Uterus (tissue), 4 donors: ENCODE measurements at places on chromosomes 7 and 10. TPM values are rescaled to one million over a fixed set of nuclear protein-coding genes. Genes with fewer than 3 reads are reported as not detected.

GRCh38 chr10:28367929-28368484 is 65.1 kb upstream of the MPP7 start:
- no peak for DNase-seq
- H3K27me3 ChIP-seq, result no peaks in the 10 kb centered on the region
- H3K36me3 ChIP-seq, result no peaks in the 10 kb centered on the region
- H3K4me1 ChIP-seq, result no peaks in the 10 kb centered on the region

GRCh38 chr7:131371411-131371810 is 43.7 kb downstream of the MKLN1 start:
- no peak overlapping the region for H3K27ac ChIP-seq
- no peak overlapping the region for H3K4me3 ChIP-seq
- peaks cover 12% of the 10 kb centered on the region for H3K4me1 ChIP-seq
- H3K36me3 ChIP-seq, result no peaks in the 10 kb centered on the region

- H3K36me3 ChIP-seq, result no peaks in the 10 kb centered on the region
- DNase-seq, result no peak
- H3K27ac ChIP-seq, result no peak overlapping the region
- H3K4me3 ChIP-seq, result no peak overlapping the region
- no peaks in the 10 kb centered on the region for H3K4me1 ChIP-seq
Observed at GRCh38 chr7:151244196-151244840, 4.2 kb downstream of the SMARCD3 start.

DNA sequence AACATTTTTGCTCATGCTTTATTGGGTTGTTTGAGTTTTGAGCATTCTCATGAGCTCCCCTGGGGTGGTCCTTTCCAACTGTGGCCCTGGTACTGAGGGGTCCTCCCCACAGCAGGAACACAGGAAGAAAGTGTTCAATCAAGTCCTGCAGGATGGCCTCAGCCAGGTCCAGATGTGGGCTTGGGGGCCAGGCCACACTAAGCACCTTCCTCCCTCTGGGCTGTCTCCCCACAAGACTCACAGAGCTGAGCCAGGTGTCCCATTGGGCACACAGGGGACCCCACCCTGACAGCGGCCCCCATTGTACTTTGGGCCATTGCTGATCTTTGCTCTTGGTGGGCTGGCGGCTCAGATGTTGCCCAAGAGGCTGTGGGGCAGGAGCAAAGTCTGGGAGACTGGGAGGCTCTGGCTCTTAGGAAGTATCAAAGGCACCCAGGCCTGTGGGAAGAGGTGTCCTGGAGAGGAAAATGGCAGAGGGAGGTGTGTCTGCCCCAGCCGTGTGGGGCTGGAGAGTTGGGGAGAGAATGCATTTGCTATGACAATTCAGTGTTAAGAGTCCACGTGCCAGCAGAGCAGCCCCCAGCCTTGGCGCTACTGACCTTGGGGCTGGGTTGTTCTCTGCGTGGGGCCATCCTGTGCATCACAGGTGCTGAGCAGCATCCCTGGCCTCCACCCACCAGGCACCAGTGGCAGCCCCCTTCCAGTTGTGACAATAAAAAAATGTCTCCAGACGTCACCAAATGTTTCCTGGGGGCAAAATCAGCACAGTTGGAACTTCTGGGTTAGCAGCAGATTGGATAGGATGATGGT is 17.8 kb downstream of the SCART1 start:
- H3K4me3 ChIP-seq, result no peak overlapping the region
- no peaks in the 10 kb centered on the region for H3K27me3 ChIP-seq
- H3K4me1 ChIP-seq, result no peaks in the 10 kb centered on the region
- H3K27ac ChIP-seq, result no peak overlapping the region
- no peaks in the 10 kb centered on the region for H3K36me3 ChIP-seq

DNA sequence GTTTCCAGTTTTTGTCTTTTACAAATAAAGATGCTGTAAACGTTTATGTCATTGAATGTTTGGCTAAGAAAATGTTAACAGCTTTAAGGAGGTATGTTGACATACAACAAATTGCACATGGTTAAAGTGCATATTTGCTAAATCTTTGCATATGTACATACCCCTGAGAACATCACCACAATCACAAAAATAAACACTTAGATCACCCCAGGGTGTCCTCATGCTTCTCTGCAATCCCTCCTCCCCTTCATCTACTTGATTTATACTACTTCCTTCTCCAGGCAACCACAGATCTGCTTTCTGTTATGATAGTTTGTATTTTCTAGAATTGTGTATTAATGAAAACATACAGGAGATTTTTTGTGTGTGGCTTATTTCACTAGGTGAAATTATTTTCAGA is 209.5 kb downstream of the GLRX3 start:
- H3K27ac ChIP-seq, result no peak overlapping the region
- no peak overlapping the region for H3K4me3 ChIP-seq
- no peaks in the 10 kb centered on the region for H3K4me1 ChIP-seq
- no peaks in the 10 kb centered on the region for H3K36me3 ChIP-seq
- DNase-seq, result no peak

DNA sequence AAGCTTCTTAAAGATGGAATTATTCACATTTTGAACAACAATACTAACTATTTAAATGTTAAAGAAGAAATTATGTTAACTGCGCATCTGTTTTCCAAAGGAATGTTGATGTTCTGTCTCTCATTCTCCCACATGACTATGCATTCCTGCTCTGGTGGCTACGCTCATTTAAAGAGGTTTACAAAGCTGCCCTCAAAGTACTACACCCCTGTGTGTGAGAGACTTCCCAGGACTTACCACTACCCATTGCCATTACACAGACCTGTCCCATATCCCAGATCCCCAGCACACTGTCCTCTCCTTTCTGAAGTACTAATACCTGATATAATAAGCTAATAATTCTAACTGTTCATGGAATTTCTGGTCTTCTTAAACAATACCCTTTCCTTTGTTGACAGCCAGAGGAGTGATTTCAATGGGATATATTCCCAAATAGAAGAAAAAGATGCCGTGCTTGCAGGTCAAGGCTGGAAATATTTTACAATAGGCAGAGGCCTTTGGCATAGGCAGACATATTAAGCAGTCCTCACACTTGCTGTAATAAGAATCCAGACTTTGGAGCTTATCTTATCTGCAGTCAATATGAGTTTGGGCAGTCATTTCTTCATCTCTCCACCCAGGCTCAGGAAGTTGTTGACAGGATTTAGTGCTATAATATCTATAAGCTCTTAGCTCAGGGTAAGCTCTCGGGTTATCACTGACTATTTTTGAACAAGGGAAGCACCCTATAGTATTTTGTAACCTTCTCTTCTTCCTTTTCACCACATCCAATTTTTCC is 12.2 kb downstream of the LIPF start:
- no peak for DNase-seq
- H3K36me3 ChIP-seq, result no peaks in the 10 kb centered on the region
- no peaks in the 10 kb centered on the region for H3K4me1 ChIP-seq
- H3K27me3 ChIP-seq, result no peaks in the 10 kb centered on the region
- H3K27ac ChIP-seq, result no peak overlapping the region

DNA sequence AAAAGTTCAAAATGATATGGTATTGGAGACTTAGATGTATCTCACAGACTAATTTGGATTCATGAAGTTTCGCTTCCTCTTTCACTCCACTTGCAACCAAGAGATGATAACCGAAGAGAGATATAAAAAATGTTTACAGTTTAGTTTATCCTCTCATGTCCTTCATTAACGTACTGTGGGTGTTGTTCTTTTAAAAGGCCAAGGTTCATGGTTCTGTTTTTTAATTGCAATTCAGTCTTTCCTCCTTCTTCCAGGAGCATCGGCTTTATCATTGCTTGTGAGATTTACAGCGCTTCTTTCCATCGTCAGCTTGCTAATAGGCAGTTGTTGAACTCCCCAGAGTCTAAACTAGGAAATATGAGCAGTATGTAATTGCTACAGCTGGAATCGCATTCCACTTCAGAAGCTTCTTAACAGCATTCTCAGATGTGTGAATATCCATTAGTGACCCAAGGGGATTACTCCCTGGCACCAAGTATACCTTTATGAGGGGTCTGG is 75.9 kb upstream of the HGF start:
- no peaks in the 10 kb centered on the region for H3K36me3 ChIP-seq
- H3K27me3 ChIP-seq, result no peaks in the 10 kb centered on the region
- H3K4me1 ChIP-seq, result no peaks in the 10 kb centered on the region
- no peak overlapping the region for H3K27ac ChIP-seq
- DNase-seq, result no peak
- no peak overlapping the region for H3K4me3 ChIP-seq

- no peaks in the 10 kb centered on the region for H3K36me3 ChIP-seq
- peak overlapping the region; percentile 85 for H3K27ac ChIP-seq
- H3K4me1 ChIP-seq, result no peaks in the 10 kb centered on the region
- no peaks in the 10 kb centered on the region for H3K27me3 ChIP-seq
- DNase-seq, result peak; percentile 91
Observed at GRCh38 chr7:66591799-66592596, 36.7 kb upstream of the KCTD7 start.

GRCh38 chr10:5503477-5503835 is 4.1 kb upstream of the CALML5 start:
- H3K27ac ChIP-seq, result no peak overlapping the region
- DNase-seq, result no peak
- no peaks in the 10 kb centered on the region for H3K4me1 ChIP-seq
- H3K4me3 ChIP-seq, result no peak overlapping the region

DNA sequence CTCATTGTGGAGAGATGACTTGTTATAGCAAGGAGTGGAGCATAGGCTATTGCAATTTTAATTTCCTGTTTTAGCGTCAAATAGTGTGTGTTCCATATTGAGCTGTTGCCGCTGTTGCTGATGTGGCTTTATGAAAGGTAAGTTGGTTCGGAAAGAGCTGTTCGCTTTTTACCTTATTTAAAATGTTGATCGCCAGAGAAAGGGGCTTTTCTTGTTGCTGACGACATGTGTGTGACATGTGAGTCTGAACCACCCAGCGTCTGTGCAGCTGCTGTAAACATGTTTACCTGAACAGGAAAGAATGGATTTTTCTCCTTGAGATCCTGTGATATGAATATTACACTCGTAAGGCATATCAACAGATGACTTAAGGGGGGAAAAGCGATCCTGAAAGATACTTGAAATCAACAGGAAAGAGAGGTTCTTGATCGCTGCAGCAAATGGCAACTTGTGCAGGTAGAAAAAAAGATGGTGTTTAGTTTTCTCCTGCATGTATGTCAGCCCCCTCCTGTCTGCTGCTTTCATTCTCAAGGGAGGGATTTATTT is 2.5 kb downstream of the ZEB1 start:
- H3K4me1 ChIP-seq, result peaks cover 9% of the 10 kb centered on the region
- no peaks in the 10 kb centered on the region for H3K27me3 ChIP-seq
- H3K27ac ChIP-seq, result peak overlapping the region; percentile 99
- H3K4me3 ChIP-seq, result peak overlapping the region; percentile 91

DNA sequence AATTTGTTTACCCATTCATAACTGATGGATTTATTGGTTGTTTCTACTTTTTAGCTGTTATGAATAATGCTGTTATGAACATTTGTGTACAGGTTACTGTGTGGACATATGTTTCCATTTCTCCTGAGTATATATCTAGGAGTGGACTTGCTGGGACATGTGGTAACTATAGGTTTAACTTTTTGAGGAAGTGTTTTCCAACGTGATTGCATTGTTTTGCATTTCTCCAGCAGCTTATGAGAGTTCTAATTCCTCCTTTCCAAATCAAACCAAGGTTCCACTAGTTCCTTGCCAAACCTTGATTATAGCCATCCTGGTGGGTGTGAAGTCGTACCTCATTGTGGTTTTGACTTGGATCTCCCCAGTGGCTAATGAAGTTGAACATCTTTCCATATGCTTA is 2.6 kb upstream of the PRF1 start:
- no peaks in the 10 kb centered on the region for H3K4me1 ChIP-seq
- H3K27me3 ChIP-seq, result no peaks in the 10 kb centered on the region
- no peak overlapping the region for H3K4me3 ChIP-seq
- no peaks in the 10 kb centered on the region for H3K36me3 ChIP-seq
- no peak overlapping the region for H3K27ac ChIP-seq

DNA sequence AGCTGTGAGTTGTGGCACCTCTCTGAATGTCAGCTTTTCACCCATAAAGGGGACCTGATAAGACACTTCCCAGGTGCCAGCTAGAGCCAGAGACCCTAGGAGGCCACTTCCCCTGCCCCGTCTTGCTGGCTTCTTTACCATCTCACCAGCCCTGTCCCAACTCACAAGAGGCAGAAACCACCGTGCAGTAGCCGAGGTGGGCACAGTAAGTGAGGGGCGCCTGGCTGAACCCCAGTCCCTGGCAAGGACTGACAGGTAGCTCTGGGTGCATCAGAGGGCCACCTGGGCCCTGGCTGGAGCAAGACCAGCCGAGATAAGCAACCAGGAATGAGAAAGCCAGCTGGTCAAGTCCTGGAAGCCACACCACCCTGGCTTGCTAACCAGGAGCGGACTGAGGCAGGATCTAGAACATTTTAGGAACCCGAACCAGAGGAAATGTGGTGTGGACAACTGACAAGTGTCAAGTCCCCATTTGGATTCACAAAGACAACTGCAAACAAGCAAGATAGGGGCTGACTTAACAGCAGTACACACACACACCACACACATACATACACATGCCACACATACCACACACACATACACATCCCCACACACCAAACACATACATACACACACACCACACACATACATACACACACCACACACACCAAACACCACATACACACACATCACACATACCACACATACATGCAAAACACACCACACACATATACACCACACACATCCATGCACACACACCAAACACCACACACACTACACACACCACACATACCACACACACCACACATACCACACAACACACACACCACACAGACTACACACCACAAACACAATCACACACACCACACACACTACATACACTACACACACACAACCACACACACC is 20.8 kb downstream of the OGDHL start:
- H3K4me3 ChIP-seq, result no peak overlapping the region
- no peak for DNase-seq
- H3K4me1 ChIP-seq, result no peaks in the 10 kb centered on the region
- H3K27me3 ChIP-seq, result no peaks in the 10 kb centered on the region
- no peaks in the 10 kb centered on the region for H3K36me3 ChIP-seq

DNA sequence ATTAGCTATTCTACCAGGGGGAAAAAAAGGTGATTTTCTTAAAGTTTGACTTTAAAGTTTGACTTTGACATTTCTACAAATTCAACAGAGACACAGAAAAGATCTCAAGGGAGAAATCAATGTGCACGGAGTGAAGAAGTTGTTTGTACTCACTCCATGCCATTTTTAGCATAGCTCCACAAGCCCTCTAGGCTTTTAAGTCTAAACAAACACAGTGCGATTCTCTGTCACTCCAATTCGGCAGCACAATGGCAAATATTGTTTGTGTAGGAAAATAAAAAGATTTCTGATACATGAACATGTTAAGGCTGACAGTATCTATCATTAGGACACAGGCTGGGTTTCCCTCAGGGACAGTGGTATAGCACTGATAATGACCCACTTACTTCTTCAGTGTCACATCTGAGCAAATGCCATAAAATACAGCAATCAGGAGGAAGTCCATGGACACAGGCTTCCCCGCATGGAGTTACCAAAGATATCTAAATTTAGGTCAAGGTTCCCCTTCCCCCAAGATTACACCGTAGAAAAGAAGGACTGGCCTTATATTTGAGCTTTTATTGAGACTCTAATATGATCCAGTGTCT is 28.0 kb downstream of the GSAP start:
- H3K4me1 ChIP-seq, result no peaks in the 10 kb centered on the region
- no peaks in the 10 kb centered on the region for H3K36me3 ChIP-seq
- H3K4me3 ChIP-seq, result no peak overlapping the region
- H3K27me3 ChIP-seq, result no peaks in the 10 kb centered on the region

Gene OGA
- 63.5 TPM for total RNA-seq

Gene PDE6C
- total RNA-seq, result not detected

Gene PSD
- 114 TPM for total RNA-seq
